ENCODE measurements at places on chromosomes 3 and 15.

DNA sequence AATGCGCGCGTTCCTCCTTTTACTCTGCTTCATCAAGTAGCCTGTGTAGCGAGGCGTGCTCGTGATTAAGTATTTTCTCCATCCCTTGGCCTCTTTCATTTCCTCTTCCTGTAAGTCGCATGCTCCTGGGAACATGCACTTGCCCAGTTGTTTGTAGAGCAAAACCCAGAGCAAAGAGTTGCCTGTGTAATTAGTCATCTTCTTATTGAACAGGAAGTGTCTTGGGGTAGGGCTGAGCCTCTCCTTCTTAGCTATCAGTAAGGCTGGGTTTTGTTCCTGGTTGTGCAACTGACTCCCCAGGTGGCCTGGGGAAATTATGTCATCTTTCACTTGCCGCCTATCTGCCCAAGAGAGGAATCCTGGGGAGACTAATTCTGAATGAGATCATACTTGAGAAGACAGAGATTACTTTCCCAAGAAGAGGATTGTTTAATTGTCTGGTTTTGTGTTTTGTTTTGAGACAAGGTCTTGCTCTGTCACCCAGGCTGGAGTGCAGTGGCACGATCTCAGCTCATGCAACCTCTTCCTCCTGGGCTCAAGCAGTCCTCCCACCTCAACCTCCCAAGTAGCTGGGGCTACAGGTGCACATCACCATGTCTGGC lies 14.9 kb downstream of the LIPH start:
- no peak for DNase-seq

DNA sequence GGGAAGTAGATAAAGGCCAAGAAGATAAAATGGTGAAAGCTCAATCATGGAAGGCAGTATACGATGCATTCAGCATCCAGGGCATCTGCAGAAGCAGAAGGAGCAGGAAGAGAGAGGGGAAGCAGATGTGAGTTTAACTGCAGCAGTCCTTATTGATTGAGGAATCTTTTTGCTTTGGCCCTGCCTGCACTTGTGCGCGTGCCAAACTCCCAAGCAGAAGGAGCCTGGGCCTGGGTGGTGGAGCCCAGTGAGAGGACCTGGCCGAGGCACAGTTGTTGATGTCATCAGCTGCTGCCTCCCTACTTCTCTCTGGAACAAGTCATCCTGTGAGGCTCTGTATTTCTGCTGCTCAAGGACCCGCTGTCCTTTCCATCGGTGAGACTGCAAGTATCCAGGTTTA lies 65.5 kb upstream of the ROPN1 start:
- no peak for DNase-seq

GRCh38 chr15:53272116-53272515 lies 482.0 kb upstream of the ONECUT1 start:
- DNase-seq, result no peak

DNA sequence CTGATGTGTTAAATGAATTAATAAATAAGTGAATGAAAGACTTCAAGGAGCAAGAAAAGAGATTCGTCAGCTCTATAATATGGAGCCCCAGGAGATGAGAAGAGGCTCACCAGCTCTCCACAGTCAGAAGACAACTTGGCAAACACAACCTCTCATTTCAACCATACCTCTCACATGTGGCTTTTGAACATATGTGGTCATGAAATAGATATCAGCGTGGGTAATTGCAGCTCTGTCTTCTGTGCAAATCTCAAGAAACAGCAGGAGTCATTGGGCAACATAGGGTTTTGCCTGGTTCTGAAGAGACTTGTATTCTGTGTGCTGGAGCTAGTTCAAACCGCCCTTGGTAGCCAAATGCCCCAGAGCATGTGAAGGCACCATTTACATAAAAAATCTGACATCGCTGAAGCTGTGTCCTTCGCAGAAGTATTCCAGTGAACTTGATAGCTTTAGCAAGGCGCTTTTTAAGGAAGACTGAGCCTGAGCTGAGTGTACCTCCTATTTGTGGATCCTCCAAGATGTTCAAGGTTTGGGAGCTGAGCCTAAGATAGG lies 8.4 kb downstream of the CX3CR1 start:
- DNase-seq, result no peak

- DNase-seq, result no peak
Measured at GRCh38 chr15:31387092-31387478, 60.5 kb downstream of the KLF13 start.

DNA sequence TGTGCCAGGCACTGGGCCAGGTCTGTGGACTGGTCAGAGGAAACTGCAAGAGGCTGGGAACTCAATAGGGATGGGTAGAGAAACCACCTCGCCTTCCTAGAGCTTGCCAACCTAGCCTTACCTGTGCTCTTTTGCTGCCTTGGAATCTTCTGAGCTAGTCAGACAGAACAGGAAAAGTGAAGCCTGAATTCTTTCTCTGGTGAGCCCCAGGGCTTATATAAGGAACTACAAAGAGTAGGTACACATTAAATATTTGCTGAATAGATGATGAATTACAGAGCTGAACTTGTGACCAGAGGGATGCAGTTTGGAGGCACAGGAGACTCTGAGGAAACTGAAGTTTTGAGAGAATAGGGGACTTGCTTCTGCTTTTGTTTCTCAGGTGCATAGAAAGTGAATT lies 15.6 kb upstream of the FBXW12 start:
- no peak for DNase-seq

DNA sequence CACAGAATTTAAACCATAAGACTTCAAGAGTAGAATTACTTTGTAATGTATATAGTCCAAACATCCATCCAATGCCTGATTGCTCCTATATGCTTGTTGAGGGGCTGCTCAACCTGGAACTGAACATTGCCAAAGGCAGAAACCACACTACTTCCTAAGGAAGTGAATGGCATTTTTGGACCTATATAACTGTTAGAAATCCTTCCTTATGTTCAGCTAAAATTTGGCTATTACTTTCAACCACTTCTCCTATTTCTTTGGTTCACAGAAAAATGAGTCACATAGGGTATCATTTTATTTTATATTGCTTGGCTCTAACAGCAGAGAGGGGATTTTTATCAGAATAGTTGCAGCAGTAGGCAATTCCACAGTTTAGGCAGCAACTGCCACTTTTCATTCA lies 342.1 kb downstream of the SLC9A9 start:
- DNase-seq, result no peak

DNA sequence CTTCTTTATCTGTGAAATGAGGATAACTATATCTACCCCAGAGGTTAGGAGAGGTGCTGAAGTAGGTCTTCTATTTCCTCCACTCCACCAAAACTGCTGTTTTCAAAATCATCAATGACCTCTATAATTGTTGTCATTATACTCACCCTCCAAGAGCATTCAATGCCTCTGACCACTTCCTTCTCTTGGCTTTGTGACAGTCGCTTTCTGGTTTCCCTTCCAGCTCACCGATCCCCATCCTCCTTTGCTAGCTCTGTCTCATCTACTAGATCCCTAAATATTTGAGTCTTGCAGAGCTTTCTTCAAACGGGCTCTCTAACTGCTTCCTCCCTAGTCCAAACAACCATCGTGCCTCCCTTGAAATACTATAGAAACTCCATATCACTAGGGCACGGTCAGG lies 153.5 kb downstream of the RPLP1 start:
- no peak for DNase-seq

GRCh38 chr3:38549957-38550840 lies 54.1 kb downstream of the EXOG start:
- DNase-seq, result no peak

DNA sequence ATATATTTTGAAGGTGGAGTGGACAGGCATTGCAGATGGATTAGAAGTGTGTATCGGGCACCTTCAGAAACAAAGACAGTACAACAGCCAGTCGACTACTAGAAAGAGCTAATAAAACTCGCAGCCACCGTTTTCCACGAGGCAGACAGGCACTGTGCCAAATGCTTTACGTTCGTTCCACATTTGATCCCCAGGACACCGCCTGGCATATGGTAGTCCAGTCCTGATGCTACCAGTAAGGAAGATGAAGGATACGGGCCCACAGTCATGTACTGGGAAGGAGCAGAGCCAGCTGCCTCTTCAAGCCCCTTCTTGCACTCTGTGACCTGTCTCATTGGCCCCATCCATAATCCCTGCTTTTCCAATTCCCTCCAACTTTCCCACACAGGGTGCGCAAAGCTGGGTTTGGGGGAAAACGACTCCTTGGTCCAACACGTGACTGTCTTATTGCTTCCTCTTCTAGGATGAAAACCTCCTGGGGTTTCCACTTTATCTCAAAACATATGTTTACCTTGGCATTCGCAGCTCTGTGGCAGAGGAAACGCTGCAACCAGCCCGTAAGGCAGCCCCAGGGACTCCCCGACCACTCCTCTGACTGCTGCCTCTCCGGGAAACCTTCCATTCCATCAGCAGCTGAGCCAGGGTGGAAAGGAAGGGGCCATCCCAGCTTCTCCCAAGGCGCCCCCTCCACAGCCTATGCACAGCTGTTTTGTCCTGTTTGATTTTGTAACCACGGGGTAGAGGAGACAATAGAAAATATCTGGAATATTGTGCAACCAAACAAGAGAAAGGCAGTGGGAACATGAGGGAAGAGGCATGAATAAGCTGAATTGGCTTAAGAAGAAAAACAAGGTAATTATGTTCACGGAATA lies 107.4 kb downstream of the ADAMTS17 start:
- DNase-seq, result no peak

- DNase-seq, result no peak
Measured at GRCh38 chr3:144343343-144343742, 371.7 kb downstream of the DIPK2A start.

All from caudate nucleus (tissue), 63 donors.